ENCODE measurements at places on chromosomes 7 and 10.

DNA sequence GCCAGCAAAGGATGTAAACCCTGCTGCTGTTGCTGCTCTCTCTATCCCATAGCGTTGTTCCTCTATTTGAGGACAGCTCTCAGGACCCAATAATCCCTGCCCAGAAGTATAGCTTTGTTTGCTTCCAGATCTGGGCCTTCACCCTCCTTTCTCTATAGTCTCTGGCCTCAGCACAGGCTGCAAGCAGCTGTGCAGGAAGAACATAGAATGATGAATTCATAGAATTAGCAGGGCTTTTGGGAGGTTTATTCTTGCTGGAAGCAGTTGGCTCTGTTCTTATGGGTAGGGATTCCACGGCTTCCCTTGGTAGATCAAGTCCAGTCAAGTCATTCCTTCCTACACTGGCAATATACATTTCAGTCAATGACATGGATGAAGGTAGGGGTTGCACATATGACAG is 354.7 kb downstream of the HPSE2 start:
- no peak overlapping the region for H3K4me3 ChIP-seq
- no peaks in the 10 kb centered on the region for H3K27me3 ChIP-seq
- no peaks in the 10 kb centered on the region for H3K4me1 ChIP-seq
- no peak for DNase-seq
- H3K27ac ChIP-seq, result no peak overlapping the region

DNA sequence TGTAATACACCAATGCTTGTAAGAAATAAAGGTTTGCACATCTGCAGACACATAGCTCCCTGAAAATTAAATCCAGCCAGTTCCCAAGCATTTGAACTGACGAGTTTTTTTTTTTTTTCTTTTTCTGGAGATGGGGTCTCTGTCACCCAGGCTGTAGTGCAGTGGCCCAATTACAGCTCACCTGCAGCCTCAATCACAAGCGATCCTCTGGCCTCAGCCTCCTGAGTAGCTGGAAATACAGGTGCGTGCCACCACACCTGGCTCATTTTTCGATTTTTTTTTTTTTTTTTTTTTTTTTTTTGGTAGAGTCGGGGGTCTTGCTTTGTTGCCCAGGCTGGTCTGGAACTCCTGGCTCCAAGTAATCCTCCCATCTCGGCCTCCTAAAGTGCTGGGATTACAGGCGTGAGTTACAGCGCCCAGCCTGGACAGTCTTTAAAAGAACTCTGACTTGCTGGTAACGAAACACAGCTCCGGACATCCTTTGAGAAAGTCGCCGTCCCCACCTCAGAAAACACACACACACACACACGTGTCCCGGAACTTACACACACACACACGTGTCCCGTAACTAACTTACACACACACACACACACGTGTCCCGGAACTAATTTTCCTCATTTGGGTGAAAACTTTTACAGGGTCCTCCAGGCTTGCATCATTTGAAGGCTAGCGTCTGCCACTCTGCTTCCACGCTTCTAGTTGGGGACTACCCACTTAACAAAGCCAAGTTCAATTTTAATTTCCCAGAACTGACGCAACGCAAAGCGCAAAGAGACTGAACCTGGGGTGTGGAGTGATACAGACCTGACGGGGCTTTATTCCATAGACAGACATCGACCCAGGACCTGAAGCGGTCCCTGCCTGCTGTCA is 18.6 kb downstream of the OCM2 start:
- no peak overlapping the region for H3K27ac ChIP-seq
- DNase-seq, result no peak
- peaks cover 6% of the 10 kb centered on the region for H3K36me3 ChIP-seq
- H3K4me3 ChIP-seq, result peak overlapping the region; percentile 69

GRCh38 chr7:69430384-69431021 is 167.8 kb upstream of the AUTS2 start:
- H3K4me1 ChIP-seq, result peaks cover 15% of the 10 kb centered on the region
- no peak for DNase-seq
- H3K27ac ChIP-seq, result peak overlapping the region; percentile 35

- no peaks in the 10 kb centered on the region for H3K27me3 ChIP-seq
- DNase-seq, result no peak
- H3K27ac ChIP-seq, result no peak overlapping the region
- H3K36me3 ChIP-seq, result no peaks in the 10 kb centered on the region
Measured at GRCh38 chr10:3741688-3742461, 43.1 kb downstream of the KLF6 start.

- no peaks in the 10 kb centered on the region for H3K36me3 ChIP-seq
- H3K4me3 ChIP-seq, result no peak overlapping the region
- H3K27ac ChIP-seq, result no peak overlapping the region
- H3K4me1 ChIP-seq, result no peaks in the 10 kb centered on the region
Measured at GRCh38 chr10:15448598-15448997, 77.5 kb upstream of the FAM171A1 start.

- no peak overlapping the region for H3K27ac ChIP-seq
- no peaks in the 10 kb centered on the region for H3K36me3 ChIP-seq
- no peaks in the 10 kb centered on the region for H3K27me3 ChIP-seq
- no peak for DNase-seq
- H3K4me1 ChIP-seq, result peaks cover 10% of the 10 kb centered on the region
- no peak overlapping the region for H3K4me3 ChIP-seq
Measured at GRCh38 chr10:126667568-126667967, 2.9 kb downstream of the C10orf90 start.

DNA sequence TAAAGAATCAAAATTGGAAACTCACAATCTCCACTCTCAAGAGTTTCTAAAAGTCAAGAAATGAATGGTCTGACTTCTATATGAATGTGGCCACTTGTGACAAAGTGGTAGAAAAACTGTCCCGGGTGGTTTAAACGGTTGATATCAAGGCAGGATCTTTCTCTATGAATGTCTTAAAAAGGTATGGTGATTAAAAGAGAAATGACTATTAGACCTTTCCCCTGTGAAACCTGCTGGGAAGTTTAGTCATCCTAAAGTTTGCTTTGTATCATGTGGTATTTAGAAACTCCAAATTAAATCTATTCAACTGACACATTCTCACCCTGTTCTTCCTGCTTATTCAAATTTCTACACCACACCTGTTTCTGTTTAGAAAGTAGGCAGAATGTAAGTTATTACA is 492.5 kb downstream of the XPNPEP1 start:
- H3K4me1 ChIP-seq, result no peaks in the 10 kb centered on the region
- no peak for DNase-seq
- H3K27me3 ChIP-seq, result no peaks in the 10 kb centered on the region
- H3K4me3 ChIP-seq, result no peak overlapping the region

GRCh38 chr7:38448054-38448453 is 174.6 kb upstream of the TARP start:
- no peaks in the 10 kb centered on the region for H3K27me3 ChIP-seq
- no peak overlapping the region for H3K27ac ChIP-seq
- H3K4me3 ChIP-seq, result no peak overlapping the region
- DNase-seq, result no peak

DNA sequence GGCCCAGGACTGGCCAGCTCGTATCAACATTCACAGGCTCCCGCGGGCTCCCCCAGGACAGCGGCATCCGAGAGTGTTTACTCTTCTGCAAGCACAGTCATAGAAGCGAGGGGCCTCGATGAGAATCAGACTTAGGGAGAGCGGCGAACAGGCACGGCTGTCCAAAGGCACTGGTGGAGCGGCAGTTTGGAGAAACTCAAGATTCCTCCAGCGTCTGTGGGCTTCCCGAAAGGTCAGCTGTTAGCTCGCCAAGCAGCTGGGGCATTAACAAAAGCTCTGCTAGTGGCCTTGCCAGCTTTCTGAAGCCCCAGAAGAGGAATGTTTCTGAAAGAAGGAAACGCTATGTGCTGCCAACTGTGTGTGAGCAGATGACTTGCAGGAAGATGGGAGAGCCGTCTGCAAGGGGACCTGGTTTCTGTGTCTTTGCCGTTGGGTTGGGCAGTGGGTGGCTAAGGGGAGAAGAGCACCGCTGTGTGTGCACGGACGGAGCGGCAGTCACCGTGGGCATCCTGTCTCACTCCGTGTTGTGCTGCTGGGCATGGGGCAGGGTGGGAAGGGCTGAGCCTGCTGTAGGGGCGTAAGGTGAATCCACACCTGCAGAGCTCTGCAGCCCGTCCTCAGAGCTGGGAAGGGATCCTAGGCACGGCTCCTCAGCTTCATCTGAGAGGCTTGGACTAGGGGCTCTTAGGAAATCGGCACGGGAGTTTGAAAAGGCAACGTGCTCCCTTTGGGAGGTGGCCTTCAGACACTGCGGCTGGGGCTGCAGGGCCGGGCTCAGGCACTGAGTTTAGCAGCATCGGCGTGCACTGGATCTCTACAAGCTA is 42.1 kb downstream of the AMZ1 start:
- DNase-seq, result peak; percentile 79
- peaks cover 39% of the 10 kb centered on the region for H3K36me3 ChIP-seq
- no peak overlapping the region for H3K4me3 ChIP-seq
- H3K4me1 ChIP-seq, result peaks cover 52% of the 10 kb centered on the region
- no peaks in the 10 kb centered on the region for H3K27me3 ChIP-seq

- H3K27me3 ChIP-seq, result no peaks in the 10 kb centered on the region
- no peak overlapping the region for H3K27ac ChIP-seq
- DNase-seq, result no peak
- no peak overlapping the region for H3K4me3 ChIP-seq
Measured at GRCh38 chr7:36526863-36527548, 137.3 kb downstream of the ANLN start.

DNA sequence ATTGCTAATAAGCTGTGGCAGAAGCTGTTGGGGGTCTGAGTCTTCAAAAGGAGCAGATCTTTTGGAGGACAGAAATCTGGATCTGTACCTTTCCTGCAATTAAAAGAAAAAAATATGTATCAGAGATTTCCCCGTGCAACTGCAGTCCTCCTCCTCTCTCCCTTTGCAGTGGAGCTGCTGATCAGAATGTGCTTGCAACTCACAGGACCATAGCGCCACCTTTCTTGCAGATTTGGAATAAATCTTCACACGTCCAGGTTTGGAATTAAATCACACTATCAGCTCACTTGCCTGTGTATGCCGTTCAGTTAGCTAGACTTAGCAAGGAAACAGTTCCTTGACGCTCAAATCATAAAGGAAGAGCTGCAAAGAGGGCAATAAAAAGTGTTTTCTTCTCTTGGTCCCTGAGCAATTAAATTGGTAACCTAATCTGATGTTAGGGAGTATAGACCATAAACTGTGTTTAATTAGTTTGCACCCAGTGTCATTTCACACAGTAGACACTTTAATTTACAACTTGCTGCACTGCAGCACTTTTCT is 77.4 kb downstream of the PON1 start:
- no peaks in the 10 kb centered on the region for H3K36me3 ChIP-seq

GRCh38 chr7:133458688-133459087 is 205.8 kb downstream of the EXOC4 start:
- H3K36me3 ChIP-seq, result no peaks in the 10 kb centered on the region
- H3K27ac ChIP-seq, result no peak overlapping the region

DNA sequence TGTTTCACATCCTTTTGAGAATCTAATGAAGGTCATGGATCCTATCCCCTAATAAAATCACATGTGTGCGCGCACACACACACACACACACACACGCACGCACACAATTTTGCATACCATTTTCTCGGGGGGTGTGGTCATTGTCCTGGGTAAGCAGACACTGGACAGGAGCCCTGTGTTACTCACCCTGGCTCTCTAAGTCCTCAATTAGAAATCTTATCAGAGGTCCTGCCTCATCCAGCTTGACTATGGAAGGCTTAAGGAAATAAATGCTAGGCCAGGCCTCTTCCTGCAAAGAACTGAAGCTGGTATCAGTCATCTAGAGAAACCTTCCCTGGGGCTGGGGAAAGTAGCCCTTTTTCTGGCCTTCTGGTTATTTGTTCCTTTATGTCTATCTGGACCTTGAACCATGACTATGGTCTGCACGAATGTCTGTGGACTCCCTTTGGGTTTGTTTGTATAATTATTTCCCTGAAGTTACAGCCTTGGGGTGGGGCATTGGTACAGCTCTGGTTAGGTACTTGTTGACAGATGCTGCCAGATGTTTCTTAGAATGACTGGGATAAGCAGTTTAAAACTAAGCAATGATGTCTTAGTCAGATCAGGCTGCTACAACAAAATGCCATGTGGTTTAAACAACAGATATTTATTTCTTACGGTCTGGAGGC is 208.5 kb downstream of the CCDC3 start:
- H3K4me3 ChIP-seq, result no peak overlapping the region
- peaks cover 2% of the 10 kb centered on the region for H3K36me3 ChIP-seq
- no peak for DNase-seq
- H3K27ac ChIP-seq, result no peak overlapping the region
- H3K4me1 ChIP-seq, result peaks cover 4% of the 10 kb centered on the region
- H3K27me3 ChIP-seq, result no peaks in the 10 kb centered on the region

DNA sequence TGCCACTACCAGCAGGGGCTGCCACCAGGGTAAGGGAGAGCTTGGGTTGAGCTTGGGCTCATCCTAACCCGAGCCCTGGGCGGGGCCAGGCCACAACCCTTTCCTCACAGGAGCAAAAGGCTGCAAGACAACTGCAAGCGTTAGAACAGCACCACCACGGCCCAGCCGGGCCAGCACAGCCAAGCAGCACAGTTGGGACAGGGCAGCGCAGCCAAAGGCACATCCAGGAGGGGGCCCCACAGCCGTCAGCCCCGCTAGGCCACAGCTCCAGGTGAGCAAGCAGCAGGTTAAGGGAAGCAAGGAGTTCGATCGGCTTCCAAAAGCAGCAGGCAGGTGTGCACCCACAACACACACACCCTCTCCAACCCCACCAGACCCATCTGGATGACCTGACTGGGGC is 7.0 kb upstream of the NDST2 start:
- H3K4me3 ChIP-seq, result no peak overlapping the region
- H3K27ac ChIP-seq, result no peak overlapping the region
- H3K4me1 ChIP-seq, result no peaks in the 10 kb centered on the region
- no peak for DNase-seq

DNA sequence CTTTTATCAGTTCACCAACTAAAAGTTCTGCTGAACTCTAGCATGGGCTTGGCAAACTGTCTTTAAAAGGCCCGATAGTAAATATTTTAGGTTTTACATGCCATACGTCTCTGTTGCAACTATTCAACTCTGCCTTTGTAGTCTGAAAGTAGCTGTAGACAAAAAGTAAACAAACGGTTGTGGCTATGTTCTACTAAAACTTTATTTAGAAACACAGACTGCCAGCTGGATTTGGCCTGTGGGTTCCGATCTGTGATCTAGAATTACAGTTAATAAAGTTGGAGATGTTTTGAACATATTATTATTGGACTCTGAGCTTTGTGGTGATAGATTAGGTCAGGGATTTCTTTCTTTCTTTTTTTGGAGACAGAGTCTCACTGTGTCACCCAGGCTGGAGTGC is 33.1 kb downstream of the VPS50 start:
- H3K4me1 ChIP-seq, result no peaks in the 10 kb centered on the region
- no peaks in the 10 kb centered on the region for H3K36me3 ChIP-seq
- DNase-seq, result no peak
- H3K4me3 ChIP-seq, result no peak overlapping the region
